Psoas muscle (tissue), 8 donors: ENCODE measurements at places on chromosomes 4 and X. TPM values are rescaled to one million over a fixed set of nuclear protein-coding genes. Genes with fewer than 3 reads are reported as not detected.

- no peak for DNase-seq
These were observed 58.2 kb downstream of the CXXC4 start for GRCh38 chr4:104436542-104436941.

GRCh38 chr4:22462688-22463087, 53.2 kb downstream of the ADGRA3 start:
- no peak for DNase-seq

DNA sequence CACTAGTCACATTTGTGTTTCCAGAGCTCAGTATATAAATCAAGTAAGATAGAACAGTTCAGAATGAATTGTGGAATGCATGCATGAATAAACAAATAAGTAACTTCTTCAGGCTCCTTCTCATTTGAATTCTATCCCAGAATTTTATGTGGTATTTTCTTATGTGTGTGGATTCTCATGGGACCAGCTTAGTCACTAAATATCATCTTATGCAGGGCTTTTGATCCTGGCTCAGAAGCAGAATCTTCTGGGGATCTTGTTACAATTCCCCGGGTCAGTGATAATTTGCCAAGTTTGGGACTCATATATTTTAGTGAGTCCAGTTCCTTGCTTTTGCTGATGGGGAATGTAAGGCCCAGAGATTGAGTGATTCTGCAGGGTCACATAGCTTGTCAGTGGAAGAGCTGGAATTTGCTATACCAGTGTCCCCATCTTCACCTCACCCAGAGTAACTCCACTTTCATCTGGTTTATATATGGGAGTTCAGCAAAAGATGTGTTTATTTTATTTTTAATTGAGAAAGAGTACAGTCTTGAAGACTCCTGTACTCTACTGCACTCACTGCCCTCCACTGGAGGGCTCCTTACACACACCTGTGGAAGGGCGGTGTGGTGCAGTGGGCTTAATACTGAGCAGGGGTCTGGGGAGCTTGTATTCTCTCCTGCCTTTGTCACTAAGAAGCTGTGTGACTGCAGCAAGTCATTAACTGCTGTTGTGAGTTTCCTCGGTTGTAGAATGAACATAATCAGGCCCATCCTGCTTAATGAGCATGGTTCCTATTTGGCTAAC, 198.2 kb upstream of the CXorf66 start:
- no peak for DNase-seq

DNA sequence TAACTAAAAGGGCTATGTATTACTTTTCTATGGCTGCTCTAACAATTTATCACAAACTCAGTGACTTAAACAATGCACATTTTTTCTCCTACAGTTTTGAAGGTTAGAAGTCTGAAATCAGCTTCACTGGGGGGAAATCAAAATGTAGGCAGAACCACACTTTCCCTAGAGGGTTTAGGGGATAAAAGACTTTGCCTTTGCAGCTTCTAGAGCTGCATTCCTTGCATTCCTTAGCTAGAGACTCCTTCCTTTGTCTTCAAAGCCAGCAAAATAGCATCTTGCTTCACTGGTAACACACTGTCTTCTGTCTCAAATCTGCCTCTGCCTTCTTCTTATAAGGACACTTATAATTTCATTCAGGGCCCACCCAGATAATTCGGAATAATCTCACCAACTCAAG, 152.4 kb upstream of the SPIN4 start:
- DNase-seq, result no peak

DNA sequence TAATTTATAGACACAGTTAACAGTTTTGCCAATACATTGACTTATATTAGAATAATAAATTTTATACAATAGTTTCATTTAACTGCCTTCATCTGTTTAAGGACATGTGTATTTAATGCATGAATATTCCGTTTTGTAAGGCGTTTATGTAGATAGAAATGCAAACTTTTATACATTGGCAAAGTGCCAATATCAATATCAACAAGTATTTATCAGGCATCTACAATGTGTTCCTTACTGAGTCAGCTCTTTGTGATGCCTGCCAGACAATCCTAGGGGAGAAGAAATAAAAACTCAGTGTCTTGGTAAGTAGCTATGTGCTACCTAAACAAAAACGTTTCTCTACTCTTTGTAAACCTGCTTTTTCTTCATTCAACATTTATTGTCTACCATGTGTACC, 1142.2 kb downstream of the C4orf33 start:
- no peak for DNase-seq

Gene KANTR
- 3.4 TPM for total RNA-seq

Gene TNIP3
- total RNA-seq, result not detected

Gene CLRN2
- total RNA-seq, result not detected
